Stimulated activated CD8-positive, alpha-beta memory T cell treated with anti-CD3 and anti-CD28 coated beads, Interleukin-2, amount 100 ng/mL, for 48 hours (primary cell): ENCODE measurements at places on chromosomes 1 and 21.

GRCh38 chr1:65939636-65940035 is 146.9 kb downstream of the PDE4B start:
- DNase-seq: no peak

DNA sequence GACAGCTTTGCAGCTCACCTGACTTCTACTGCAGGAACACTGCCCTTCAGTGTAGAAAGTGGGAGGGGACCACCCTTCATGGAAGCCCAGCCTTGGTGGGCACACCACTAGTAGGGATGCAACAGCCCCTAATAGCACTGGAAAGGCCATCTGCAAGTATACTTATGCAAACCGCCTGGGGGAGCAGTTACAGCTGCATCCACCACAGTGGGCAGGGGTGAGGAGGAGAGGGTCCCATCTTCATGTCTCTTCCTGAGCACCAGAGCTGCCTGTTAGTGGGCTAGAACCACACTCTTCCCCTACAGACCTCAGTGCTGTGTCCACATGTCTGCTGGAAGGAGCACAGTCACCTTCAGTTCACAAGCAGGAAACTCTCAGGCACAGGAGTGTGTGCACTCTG is 66.2 kb upstream of the LHX8 start:
- no peak for DNase-seq

DNA sequence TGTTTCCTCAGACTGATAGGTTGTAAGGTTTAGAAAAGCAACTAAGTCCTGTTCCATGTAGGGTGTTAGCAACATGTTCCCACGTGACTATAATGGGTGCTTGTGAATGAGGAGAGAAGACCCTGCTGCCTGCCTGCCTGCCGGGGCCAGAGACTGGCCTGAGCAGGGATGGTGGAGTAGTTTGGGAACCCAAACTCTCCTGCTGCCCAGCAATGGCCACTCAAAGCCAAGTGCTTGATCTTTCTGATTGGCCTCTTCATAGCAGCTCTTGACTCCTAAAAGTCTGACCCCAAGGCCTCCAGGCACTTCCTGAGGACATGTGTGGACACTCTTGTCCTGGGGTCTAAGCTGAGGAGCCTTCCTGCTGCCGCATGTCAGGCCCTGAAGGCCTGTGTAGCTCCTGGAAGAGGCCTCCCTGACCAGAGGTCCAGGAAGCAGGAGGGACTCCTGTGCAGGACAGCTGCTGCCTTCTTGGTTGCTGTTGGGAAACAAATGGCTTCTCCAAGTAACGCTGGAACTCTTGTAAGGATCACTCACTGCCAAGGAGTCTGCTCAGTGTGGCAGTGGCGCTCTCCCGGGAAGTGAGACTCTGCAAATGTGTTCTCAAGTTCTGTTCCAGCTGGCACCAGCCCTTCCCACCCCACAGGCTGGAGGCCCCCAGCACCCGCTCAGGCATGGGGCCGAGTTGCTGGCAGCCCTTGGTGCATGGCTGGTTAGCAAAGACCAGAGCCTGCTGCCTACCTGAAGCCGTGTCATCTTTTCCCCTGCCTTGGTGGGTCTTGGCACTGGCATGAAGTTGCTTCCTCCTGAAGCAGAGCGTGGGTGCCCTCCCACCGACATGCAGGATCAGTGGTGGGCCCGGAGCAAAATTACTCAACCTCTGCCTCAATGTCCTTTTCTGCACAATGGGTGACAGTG is 35.5 kb downstream of the MAN1C1 start:
- no peak for DNase-seq

- DNase-seq: no peak
Measured at GRCh38 chr21:34279285-34279684, 84.5 kb upstream of the KCNE2 start.

- DNase-seq: no peak
Measured at GRCh38 chr21:37699024-37699775, 217.1 kb downstream of the KCNJ6 start.

DNA sequence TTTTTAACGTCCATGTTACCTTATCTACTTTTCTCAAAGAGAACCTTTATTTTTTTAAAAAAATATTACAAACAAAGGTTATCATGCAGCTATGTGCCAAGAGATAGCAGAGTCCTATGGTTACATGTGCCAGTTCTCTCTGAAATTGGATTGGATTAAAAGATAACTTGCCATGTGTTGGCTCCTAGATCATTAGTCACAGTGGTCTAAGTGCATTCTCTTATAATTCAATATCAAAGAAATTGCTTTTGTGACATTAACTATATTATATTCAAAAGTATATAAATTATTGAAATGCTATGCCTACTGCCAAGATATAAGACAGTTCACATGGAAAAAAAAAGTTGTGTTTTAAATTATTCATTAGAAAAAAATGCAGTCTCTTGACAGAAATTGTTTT is 494.2 kb downstream of the NEGR1 start:
- no peak for DNase-seq

- no peak for DNase-seq
Measured at GRCh38 chr21:26826801-26827200, 18.4 kb downstream of the ADAMTS1 start.

- no peak for DNase-seq
Measured at GRCh38 chr1:73637264-73637663, 560.7 kb downstream of the LRRIQ3 start.

GRCh38 chr1:35894656-35895055 is 11.6 kb downstream of the AGO1 start:
- DNase-seq: no peak

DNA sequence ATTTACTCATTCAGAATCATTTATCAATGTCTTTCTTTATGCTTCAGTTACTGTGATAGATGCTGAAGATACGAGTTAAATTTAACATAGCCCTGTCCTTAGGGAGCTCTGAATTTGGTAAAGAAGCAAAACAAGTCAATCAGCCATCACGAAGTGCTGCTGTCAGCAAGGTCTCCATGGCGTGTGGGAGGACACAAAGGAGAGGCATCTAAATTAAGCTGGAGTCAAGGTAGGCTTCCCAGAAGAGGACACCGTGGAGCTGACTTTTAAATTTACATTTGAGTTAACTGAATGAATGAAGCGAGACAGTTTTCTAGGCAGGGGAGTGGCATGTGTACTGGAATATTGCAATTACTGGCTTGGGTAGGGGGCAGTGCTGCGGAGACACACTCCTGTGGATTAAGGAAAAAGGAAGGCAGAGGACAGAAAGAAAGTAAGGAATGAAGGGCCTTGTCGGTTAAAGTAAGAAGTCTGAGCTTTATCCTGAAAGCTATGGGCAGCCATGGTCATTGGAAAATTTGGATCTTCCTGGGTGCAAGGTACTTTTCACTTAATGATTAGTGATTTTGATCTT is 41.3 kb upstream of the C1orf87 start:
- DNase-seq: no peak

DNA sequence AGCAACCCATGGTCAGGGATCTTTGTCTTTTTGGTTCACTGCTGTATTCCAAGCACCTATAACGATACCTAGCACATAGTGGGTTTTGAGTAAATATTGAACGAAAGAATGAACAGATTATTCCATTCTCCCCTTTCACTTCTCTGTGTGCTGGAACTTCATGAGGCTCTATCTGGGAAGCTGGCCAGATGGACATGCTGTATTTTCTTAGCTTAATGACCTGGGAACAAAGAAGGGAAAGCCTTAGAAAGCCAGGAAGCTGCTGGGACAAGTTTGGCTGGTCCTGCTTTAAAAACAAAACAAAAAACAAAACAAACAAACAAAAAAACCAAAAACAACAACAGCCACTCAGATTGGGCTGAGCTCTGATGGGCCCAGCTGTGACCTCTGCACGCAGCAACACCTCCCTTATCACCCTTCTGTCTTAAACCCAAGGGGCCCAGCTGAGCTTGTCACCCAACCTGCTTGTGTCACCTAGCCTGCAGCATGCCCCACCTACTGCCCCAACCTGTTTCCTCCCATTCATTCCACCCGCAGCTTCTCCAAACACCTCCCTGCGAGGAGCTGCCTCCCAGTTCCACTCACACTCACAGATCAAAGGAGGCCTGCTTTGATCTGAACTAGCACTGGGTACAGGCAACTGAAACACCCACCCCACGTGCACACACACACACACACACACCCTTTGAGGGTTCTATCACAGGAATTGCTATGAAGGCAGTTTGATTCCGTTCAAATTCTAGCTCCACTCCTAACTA is 37.1 kb downstream of the SLC30A1 start:
- DNase-seq: no peak

DNA sequence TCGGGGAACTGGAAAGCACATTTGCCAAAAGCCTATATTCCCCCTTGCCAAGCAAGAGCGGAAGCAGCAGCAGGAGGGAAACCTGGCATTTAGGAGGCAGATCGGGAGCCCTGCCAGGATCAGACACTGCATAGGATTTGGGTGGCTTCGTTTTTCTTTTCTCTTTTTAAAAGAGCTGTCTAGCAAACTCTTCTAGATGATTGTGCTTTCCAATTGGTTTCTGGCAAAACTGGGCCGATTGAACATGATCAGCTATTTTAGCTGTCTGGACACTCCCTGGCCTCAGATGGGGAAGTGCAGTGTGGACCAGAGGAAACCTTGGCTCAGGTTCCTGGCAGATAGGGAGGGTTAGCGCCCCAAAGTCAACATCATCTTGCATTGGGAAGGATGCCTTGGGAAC is 414.0 kb upstream of the KAZN start:
- DNase-seq: no peak
